ENCODE measurements at places on chromosomes 3 and 15.

- no peak for DNase-seq
Measured at GRCh38 chr3:182618085-182618732, 175.1 kb upstream of the ATP11B start.

GRCh38 chr15:47720555-47720954 lies 3.2 kb downstream of the SEMA6D start:
- DNase-seq = no peak

DNA sequence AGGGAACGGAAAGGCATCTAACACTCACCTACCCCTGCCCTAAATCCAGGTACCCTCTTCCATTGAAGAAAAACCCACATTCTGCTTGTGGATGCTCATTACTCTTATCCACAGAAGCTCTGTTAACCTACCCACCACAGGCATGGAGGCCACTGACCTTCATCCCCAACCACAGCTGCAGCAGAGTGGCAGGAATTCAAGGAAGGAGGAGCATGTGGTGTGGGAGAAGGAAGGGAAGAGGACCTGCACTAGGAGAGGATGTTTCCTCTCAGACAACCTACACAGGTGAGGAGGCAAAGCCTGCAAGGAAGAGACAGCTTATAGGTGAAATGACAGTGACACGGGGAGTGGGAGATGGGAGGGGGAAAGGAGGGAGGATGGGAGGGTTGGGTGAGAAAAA lies 192.5 kb upstream of the TSC22D2 start:
- DNase-seq = no peak

- no peak for DNase-seq
Measured at GRCh38 chr3:48446043-48446424, 503 bp upstream of the ATRIP start.

GRCh38 chr3:48274452-48274851 lies 33.5 kb downstream of the ZNF589 start:
- no peak for DNase-seq

- no peak for DNase-seq
Measured at GRCh38 chr3:75272691-75273090, 391.4 kb upstream of the FRG2C start.

- no peak for DNase-seq
Measured at GRCh38 chr15:71916834-71917233, 106.5 kb downstream of the NR2E3 start.

DNA sequence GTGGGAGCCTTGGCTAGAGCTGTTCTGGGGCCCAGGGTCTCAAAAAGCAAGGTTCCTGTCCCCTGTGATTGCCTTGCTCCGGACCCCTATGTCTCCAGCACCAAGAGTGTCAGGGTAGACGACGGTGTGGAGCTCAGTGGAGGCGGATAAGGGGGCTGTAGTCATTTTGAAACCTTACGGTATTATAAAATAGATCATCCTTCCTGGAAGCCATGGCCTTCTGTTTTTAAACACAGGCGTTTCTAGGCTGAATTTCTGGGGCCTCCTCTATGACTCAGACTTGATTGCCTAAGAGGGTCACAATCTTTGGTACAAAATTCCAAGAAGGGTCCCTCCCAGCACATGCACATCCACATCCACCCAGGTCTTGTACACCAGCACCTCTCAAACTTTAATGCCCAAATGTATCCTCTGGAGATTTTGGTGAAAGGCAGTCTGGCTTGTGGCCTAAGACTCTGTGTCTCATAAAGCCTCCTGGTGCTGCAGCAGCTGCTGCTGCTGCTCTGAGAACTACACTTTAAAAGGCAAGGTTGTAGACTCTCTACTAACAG lies 70.5 kb upstream of the XCR1 start:
- no peak for DNase-seq

DNA sequence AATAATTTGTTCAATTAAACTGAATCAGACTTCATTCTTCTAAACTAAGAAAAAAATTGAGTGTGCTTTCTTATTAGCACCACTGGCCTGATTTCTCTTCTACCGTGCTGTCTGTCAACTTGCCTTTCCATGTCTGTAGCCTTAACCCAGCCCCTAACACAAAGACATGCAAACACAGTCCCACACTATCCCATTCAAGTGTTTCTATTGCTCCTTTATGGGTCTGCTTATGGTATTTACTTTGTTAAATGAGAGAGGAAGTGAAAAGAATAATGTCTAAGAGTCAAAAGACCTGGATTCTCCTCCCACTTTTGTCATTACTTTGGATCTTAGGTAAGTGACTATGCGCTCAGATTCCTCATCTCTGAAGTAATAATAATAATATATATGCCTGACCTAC lies 55.3 kb downstream of the GTF2E1 start:
- DNase-seq = no peak

All from activated CD4-positive, CD25-positive, alpha-beta regulatory T cell treated with anti-CD3 and anti-CD28 coated beads, Interleukin-2, amount 50 U/mL, for 72 hours (primary cell).